Stimulated activated naive CD4-positive, alpha-beta T cell treated with Interleukin-2 at 50 U/mL for 16 hours (primary cell): ENCODE measurements at places on chromosomes 13 and 19.

DNA sequence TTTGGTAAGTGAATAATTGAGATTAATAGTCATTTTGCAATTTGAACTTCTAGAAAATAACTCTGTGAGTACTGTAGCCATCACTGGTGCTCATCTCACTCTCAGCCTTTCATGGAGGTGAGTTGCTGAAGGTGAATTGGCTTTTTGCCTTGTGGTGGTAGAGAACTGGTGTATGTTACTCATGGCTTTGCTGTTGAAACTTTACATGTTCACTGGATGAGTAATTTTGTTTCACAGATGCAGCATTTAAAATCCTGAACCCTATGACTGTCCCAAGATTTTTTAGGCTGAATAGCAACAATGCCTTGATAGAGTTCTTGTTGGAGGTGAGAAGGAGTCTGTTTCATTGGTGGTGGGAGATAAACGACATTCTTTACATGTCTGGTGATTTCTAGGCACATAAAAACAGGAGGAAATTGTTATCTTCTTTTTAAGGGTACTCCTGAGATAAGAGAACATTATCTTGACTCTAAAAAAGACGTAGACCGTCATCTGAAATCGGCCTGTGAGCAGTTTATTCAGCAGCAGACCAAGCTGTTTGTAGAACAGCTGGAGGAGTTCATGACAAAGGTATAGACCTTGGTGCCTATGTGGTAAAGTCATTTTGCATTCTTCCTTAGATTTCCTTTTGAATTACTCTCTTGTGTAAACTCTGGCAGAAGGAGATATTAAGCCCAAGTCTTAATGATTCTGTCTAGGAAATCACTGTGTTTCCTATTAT lies 53.9 kb downstream of the COG3 start:
- DNase-seq, result no peak

- DNase-seq, result no peak
Observed at GRCh38 chr13:110317093-110317492, 10.0 kb downstream of the COL4A2 start.

- no peak for DNase-seq
Observed at GRCh38 chr13:98557937-98558792, 18.7 kb downstream of the STK24 start.

DNA sequence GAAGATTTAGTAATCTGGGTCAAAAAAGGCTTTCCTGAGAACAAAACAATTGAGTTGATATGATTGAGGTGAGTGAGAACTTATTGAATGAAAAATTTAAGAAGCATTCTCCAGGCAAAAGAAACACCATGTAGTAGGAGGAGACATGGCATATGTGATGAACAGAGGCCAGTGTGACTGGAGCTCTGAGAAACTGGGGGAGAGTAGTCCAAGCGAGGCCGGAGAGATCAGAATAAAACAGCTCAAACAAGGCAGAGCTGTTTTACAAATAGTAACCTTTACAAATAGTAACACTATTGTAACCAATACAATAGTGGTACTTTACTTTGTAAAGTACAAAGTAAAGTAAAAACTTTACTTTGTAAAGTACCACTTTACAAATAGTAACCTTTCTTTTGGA lies 1159.1 kb downstream of the PCDH9 start:
- DNase-seq, result no peak

DNA sequence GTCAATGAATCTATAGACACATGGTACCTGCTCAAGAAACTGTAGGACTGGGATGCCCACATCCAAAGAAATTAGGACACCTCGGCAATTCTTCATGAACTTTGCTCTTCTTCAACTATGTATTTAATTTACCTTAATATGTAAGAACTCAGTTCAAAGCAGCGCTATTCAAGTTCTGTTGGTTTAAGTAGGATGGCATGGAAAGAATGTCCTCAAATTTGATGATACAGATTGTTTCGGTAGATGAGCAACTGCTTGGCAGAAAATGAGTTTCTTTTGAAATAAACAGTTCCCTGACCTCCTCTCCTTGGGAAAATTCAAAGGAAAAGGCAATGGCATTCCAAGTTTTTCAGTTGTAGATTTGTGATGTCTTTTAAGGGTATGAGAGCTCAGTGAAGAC lies 36.7 kb downstream of the FGF9 start:
- no peak for DNase-seq
